ENCODE measurements at places on chromosomes 6 and 20.

GRCh38 chr20:45965169-45966002, 6.6 kb downstream of the ZNF335 start:
- DNase-seq = no peak

GRCh38 chr6:133594652-133595110, 294.2 kb upstream of the TCF21 start:
- DNase-seq = no peak

GRCh38 chr20:57387945-57388371, 3.2 kb upstream of the RBM38 start:
- DNase-seq = no peak

- no peak for DNase-seq
Observed at GRCh38 chr20:36606158-36607066, 833 bp downstream of the RAB5IF start.

- DNase-seq = no peak
Observed at GRCh38 chr20:36629719-36630681, 16.0 kb downstream of the SLA2 start.

- no peak for DNase-seq
Observed at GRCh38 chr6:42091718-42092023, 41.3 kb downstream of the TAF8 start.

- DNase-seq = no peak
Observed at GRCh38 chr6:99276747-99277146, 72.7 kb downstream of the FAXC start.

- no peak for DNase-seq
Observed at GRCh38 chr6:34360556-34360955, 31.9 kb downstream of the NUDT3 start.

DNA sequence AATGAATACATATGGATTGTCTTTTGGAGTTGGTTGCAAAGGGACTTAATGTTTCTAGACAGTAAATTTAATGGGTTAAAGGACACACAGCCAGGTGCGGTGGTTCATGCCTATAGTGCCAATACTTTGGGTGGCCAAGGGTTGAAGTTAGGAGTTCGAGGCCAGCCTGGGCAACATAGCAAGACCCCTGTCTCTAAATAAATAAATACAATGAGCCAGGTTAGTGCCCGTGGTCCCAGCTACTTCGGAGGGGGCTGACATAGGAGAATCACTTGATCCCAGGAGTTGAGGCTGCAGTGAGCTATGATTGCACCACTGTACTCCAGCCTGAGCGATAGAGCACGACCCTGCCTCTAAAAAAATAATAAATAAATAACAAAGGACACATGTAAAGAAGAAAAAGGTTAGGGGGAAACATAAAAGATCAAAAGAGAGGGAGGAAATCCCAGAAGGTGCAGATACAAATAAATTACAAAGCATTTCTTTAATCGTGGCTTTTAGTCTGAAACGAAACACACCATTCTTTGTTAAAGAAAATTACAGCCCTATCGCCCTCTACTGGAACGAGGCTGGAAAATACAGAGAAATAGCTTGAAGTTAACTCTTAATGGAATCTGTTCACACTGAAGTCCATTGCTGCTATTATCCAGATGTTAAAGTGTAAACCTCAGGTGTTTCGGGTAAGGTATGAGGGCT, 42.6 kb upstream of the SCML4 start:
- no peak for DNase-seq

- DNase-seq = no peak
Observed at GRCh38 chr20:53692465-53693067, 98.9 kb upstream of the ZNF217 start.

GRCh38 chr20:44714102-44714700, 968 bp upstream of the CCN5 start:
- DNase-seq = no peak

- DNase-seq = no peak
Observed at GRCh38 chr6:2522521-2522920, 228.2 kb downstream of the MYLK4 start.

DNA sequence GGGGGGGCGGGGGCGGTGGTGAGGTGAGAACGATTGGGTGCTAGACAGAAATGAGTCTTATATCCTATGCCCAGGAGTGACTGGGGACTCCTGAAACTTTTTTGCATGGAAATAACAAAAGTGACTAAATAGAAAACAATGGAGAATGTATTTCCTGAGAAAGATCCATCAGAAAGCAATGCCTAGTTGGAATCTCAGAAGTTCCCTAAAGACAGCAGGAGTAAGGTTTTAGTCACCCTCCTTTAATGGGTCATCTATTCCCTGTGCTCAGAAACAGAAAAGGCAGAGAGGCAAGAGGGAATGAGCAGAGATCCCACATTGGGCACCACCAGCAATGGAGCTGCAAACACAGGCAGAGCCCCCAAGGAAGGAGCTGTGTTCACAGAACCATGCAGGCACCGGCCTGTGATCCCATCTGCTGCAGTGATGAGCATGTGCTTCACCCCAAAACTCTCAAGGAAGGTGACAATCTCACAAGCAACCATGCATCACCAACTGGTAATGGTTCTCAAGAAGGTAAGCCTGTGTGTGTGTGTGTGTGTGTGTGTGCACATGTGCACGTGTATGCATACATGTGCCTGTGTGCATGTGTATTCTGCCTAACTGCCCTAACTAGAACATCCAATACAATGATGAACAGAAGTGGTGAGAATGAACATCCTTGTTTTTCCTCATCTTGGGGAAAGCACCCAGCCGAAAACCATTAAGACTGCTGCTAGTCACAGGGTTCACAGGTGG, 168.4 kb downstream of the WDR27 start:
- no peak for DNase-seq

DNA sequence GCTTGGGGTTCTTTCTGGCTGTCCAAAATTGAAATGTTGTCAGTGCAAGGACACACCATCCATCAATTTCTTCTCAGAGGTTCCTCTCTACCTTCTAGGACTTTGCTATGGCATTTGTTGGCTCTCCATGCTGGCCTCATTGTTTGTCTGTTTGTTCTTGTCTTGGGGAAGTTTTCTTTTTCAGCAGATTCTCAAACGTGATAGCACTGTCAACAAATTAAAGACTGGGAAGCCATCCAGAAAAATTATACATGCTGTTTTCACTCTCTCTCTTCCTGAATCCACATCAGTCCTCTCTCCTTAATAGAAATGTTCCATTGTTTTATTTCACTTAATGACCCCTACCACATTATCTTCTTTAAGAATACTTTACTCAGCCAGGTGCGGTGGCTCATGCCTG, 130.4 kb downstream of the PCSK2 start:
- DNase-seq = no peak

DNA sequence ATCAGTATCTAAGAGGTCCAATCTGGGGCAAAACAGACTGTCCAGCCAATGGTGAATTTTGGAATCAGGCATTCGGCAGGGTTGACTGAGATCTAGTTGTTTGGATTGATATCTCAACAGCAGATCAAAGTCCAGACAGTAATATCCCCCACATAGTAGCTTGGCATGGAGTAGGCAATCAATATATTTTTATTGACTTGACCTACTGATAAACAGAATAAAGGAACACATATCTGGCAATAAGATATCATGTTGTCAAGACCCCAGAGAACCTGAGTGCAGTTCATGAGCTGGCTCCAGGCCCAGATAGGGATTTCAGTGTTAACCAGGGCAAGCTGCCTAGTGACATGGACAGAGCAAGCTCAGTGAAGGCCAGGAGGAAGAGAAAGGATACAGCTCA, 34.4 kb downstream of the TNFAIP3 start:
- DNase-seq = no peak

DNA sequence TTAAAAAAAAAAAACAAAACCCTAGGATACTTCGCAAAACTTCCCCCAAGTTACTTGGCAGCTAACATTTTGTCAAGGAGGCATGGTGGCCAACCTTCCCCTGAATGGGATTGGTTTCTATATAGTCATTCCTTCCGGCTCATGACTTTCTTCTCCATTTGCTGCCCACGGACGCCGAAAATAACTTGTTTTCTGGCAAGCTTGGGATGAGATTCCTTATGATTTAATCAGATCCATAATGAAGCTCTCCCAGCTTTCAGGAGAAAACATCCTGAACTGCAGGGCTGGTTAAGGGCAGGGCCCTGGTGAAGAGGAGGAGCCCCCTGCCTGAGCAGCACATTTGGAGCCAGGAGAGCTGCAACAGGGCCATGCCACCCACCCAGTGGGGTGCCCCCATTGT, 49.9 kb downstream of the PPP1R16B start:
- DNase-seq = no peak

- no peak for DNase-seq
Observed at GRCh38 chr6:135438907-135439535, 58.5 kb downstream of the AHI1 start.

- DNase-seq = no peak
Observed at GRCh38 chr20:49983123-49983847, 505 bp downstream of the SNAI1 start.

DNA sequence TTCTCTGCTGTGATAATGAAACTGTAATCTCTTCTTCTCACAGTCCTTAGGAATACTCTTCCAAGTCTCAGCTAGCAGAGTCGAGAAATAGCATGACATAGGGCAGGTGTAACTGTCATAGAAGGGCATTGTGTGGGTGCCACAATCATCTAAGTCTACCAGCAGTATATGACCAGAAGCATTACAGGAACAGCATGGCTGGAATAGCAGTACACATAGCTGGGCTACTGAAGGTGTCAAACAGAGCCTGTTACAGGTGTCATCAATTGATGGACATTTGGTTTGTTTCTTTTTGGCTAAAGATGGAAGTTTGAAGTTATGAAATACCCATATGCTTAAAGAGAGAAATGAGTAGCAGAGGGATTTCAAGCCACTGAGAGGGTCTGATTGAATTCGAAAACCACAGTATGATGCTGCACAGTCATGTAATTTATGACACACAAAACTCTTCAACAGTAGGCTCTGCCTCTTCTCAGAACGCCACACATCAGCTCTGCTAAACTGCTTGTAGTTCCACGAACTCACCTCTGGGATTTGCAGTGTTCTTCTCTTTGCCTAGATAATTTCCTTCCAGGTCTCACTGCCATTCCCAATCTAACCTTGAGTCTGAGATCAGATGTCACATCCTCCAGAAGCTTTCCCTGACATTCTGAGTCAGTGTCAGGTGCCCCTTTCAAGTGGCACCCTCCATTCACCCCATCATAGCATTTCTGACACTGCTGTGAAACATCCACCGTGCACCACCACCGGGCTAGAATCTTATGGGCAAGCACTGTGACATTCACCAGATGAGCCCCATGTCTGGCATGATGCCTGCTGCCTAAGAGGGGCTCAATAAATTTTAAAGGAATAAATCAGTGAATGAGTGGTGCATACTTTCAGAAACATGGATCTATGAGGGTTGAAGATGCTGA, 151.0 kb downstream of the ADAT2 start:
- DNase-seq = no peak

DNA sequence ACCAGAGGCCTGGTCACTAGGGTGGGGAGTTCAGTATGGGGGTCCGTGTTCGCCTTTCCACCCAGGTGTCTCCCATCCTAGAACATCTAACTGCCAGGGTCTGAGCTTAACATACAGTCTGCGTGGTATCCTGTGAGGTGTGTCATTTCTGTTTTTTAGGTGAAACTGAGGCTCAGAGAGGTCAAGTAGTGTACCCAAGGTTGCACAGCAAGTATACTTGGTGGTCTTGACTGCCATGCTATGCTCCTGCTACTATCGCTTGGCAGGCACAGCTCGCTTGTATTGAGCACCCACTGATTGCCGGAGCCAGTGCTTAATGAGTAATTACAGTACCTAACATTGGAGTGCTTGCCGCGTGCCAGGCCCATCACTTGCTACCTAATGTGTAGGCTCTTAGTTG, 26.2 kb downstream of the GTSF1L start:
- DNase-seq = no peak

DNA sequence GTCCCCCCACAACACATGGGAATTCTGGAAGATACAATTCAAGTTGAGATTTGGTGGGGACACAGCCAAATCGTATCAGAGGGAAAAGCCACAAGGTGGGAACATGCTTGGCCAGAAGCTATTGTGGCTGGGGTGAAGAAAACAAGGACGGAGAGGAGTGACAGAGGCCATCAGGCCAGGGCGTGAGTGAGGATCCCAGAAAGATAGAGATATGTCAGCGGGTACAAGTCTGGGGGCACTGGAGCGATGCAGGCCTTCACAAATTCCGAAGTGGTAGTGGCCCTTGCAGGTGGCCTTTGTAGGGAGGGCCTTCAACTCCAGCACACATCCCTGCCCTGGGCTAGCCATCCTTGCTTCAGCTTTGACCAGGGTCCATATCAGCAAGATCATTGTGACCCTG, 159.1 kb downstream of the BCAS1 start:
- DNase-seq = no peak

DNA sequence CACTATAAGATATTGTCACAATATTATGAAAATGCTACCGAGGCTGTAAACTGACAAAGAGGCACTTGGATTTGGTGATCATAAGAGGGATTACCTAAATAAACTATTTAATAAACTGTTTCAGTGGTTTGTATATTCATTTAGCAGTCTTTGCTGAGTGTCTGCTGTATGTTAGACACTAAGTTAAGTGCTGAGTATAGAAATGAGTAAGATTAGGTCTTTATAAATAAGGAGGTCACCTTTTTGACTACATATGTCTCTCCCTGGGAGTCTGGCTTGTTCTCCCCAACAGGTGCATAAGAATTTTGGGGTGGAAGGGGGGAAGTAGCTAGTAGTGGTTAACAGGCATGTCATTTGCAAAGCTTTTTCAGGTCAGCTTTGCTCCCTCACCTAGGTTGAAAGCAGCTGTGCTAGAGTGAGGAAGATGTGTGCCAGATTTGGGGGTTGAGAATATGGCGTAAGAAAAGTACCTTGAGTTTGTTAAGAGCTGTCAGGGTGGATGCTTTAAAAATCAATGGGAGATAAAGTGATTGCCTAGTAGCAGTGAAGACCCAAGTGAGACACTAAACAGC, 246.3 kb downstream of the ZFAND3 start:
- DNase-seq = no peak

GRCh38 chr6:30047220-30047619, 13.8 kb upstream of the POLR1H start:
- no peak for DNase-seq

DNA sequence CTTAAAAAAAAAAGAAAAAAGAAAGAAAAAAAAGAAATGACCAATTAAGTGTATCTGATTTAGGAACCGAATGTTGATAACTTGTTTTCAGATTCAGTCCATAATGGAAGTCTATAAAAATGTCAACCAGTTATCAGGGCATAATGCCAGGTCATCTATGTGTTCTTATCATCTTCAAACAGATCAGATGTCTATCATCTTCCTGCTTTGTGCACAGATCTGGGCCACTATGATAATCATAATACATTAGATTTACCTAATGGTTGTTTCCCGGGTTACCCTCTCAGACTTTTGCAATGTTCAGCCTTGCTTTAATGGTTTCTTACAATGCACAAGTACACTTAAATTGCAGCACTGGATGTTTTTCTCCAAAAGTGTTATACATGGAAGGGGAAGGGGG, 100.6 kb downstream of the NKAIN2 start:
- no peak for DNase-seq

GRCh38 chr6:23873161-23873560, 252.9 kb upstream of the NRSN1 start:
- DNase-seq = no peak

GRCh38 chr6:17869753-17870050, 117.7 kb downstream of the KIF13A start:
- no peak for DNase-seq

DNA sequence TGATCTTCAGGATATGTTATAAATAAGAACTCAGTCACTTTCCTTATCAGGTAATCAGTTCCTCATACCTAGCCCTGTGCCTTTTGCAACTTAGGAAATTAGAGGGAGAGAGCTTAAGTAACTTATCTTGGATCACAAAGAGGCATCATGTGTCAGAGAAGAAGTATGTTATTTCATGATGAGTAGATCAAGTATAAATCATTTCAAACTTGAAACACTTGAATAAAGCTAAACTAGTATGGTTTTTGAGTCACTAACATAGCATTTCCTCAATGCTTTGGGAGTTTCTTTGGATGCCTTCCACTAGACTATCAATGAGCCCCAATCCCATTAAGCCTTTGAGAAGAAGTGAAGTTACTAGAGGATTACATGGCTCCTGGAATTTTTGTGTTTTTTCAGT, 102.6 kb upstream of the TNFAIP3 start:
- DNase-seq = no peak

All from iPS DF 19.7 (cell line).